ENCODE measurements at places on chromosomes 3 and 15. TPM values are rescaled to one million over a fixed set of nuclear protein-coding genes. Genes with fewer than 3 reads are reported as not detected.
A peak's percentile ranks its signal among the peaks of the same experiment; 100 is the strongest.

SPRED1 gene
- 39.0 TPM for total RNA-seq

GRCh38 chr15:65066001-65066634 is 1.7 kb downstream of the RASL12 start:
- peaks cover 34% of the 10 kb centered on the region for H3K4me1 ChIP-seq
- H3K27ac ChIP-seq = no peak overlapping the region
- peak; percentile 52 for DNase-seq
- H3K4me3 ChIP-seq = peak overlapping the region; percentile 80

DNA sequence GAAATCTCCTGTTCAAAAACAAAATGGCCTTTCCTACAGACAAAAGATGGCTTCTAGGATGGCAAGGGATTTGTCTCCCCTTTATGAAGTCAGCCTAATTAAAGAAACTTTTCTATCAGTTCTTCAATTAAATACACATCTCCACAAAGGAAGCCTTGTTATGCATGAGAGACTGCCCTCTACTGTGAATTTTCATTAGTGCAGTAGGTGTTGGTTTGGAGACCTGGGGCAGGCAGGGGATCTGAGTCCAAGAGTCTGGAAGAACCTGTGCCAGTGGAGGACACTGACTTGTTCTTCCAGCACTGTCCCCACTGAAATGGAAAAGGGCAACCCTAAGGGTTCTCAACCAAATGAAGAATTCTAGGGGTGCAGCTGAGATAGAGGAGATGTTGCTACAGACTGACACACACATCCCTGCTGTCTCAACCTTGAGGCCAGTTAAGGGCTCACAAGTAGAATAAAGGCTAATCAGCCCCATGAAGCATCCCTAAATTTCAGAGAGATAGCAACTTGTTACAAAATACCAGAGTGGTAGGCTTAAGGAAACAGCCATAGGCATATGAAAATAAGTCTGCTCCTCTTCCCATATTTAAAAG is 174.0 kb upstream of the PRICKLE2 start:
- H3K36me3 ChIP-seq = no peaks in the 10 kb centered on the region
- no peaks in the 10 kb centered on the region for H3K27me3 ChIP-seq
- H3K4me3 ChIP-seq = no peak overlapping the region
- H3K4me1 ChIP-seq = peaks cover 2% of the 10 kb centered on the region
- no peak overlapping the region for H3K27ac ChIP-seq
- DNase-seq = peak; percentile 77

GRCh38 chr3:153115326-153115725 is 46.7 kb upstream of the RAP2B start:
- no peaks in the 10 kb centered on the region for H3K36me3 ChIP-seq
- H3K27ac ChIP-seq = no peak overlapping the region
- no peaks in the 10 kb centered on the region for H3K4me1 ChIP-seq
- no peaks in the 10 kb centered on the region for H3K27me3 ChIP-seq

MAGEL2 gene
- total RNA-seq = under 0.01 TPM

- H3K36me3 ChIP-seq = no peaks in the 10 kb centered on the region
- H3K4me1 ChIP-seq = no peaks in the 10 kb centered on the region
- DNase-seq = no peak
- no peaks in the 10 kb centered on the region for H3K27me3 ChIP-seq
- no peak overlapping the region for H3K4me3 ChIP-seq
These were observed 49.7 kb upstream of the BOC start for GRCh38 chr3:113161661-113162060.

CD80 gene
- under 0.01 TPM for total RNA-seq

SHQ1 gene
- total RNA-seq = 15.9 TPM

DNA sequence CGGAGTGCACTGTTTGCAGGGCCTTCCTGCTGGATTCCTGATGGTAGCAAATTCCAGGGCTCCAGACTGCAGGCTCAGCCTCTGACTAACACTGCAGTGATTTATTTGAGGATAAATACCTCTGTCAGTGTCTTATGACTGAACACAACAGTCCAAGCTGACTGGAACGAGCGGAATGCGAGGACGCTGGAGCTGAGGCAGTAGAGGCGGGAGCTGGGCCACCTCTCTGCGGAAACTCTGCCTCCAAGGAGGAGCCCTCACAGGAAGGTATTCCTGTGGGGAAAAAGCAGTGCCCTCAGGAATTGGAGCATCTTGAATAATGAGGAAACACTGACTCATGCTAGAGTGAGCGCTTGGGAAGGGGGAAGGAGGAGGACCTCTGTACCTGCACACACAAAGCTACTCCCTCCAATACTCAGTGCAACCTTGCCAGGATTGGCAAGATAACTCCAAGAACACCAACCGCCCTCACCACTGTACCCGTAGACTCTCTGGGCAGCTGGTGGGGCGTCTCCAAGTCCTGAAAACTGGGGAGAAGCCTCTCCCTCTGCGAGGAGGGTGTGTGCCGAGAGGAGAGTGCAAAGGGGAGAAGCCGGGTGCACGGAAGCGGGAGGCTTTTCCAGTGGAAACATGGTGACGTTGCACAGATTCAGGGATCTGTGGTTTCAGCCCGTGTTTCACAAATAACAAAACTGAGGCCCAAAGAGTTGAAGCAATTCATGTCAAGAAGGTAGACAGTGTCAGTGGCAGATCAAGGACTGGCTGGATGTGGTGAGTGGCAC is 43.0 kb downstream of the VGLL4 start:
- peak; percentile 96 for DNase-seq
- no peak overlapping the region for H3K4me3 ChIP-seq
- H3K27me3 ChIP-seq = no peaks in the 10 kb centered on the region
- peak overlapping the region; percentile 97 for H3K27ac ChIP-seq

DNA sequence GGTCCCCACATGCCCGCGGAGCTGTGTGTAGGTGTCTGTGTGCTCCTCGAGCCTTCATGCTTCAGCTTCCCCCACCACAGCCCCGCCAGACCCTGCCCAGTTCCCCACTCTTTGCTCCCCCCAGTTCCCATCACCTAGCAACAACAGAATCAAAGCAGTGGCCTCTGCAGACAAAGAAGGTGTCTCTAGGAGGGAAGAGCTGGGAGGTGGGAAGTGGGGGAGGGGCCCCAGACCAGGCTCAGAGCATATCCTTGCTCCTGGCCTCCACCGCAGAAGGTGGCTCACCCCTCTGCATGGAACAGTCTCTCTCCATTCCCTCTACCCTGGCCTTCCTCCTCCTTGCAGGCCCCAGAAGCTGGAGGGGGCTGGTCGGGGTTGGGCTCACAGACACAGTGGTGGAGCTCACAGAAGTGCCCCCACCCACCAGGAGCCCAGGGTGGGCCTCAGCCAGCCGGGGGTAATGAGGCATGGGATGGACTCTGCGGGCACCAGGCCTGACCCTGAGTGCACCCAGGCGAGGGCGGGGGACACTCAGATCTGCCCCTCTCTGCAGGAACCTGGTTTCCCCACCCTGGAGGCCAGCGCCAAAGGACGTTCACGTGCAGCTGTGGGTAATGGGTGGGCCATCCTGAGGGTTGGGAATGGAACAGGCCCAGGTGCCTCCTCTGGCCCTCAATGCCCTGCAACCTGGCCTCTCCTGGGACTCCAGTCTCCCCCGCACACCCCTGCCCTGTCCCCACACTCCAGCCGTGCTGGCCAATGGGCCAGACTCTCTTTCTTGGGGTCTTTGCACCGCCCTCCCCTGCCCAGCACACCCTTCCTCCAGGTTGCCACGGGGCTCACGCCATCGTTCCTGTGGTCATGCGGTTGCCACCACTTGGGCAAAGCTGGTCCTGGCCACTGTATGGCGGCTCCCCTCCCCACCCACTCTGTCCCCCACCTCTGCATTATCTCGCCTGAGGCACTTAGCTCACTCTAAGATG is 53.4 kb downstream of the TPRA1 start:
- H3K27ac ChIP-seq = no peak overlapping the region
- no peak for DNase-seq
- H3K4me1 ChIP-seq = no peaks in the 10 kb centered on the region
- H3K4me3 ChIP-seq = no peak overlapping the region
- peaks cover 6% of the 10 kb centered on the region for H3K27me3 ChIP-seq

RBPMS2 gene
- total RNA-seq = not detected

TNFSF10 gene
- 4.3 TPM for total RNA-seq

CCR8 gene
- total RNA-seq = not detected

MASP1 gene
- 328 TPM for total RNA-seq

ITGA11 gene
- total RNA-seq = 29.6 TPM

ZNF501 gene
- total RNA-seq = 16.0 TPM

IL12A gene
- 72.5 TPM for total RNA-seq

GABRB3 gene
- total RNA-seq = 1.5 TPM

Data from fibroblast of lung (primary cell).